CD14-positive monocyte (primary cell): ENCODE measurements at places on chromosomes 7 and 10. TPM values are rescaled to one million over a fixed set of nuclear protein-coding genes. Genes with fewer than 3 reads are reported as not detected.

GRCh38 chr10:62934258-62934657 is 118.1 kb upstream of the EGR2 start:
- no peaks in the 10 kb centered on the region for H3K36me3 ChIP-seq
- DNase-seq: no peak
- no peak overlapping the region for H3K4me3 ChIP-seq
- H3K27ac ChIP-seq: no peak overlapping the region
- H3K4me1 ChIP-seq: no peaks in the 10 kb centered on the region

DNA sequence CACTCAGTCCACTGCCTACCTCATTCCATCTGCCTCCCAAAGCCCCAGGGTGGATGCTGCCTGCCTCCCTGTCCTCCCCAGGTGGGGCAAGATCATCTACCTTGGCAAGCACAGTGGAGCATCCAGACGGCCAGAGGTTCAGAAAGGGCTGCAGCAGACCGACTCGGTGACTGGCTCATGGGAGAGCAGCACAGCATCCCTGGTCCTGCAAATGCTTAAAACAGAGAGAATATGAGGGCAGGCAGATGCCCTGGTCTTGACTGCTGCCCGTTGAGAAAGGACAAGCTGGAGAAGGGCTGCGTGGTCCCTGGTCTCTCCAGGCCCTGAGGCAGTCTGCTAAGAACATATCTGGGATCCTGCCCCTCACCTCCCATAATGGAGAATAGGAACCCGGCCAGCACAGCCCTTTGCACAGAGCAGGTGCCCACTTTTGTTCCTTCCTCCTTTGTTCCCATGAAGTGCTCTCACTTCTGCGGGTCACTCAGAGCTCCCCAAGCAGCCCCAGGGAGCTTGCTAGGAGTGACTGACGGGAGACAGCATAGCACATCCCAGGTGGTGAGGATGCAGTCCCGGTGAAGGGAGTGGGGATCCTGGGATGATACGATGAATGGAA is 1.4 kb downstream of the HPS1 start:
- no peak overlapping the region for H3K27ac ChIP-seq
- H3K4me3 ChIP-seq: peak overlapping the region; percentile 95
- peaks cover 29% of the 10 kb centered on the region for H3K4me1 ChIP-seq
- peaks cover 49% of the 10 kb centered on the region for H3K36me3 ChIP-seq
- no peaks in the 10 kb centered on the region for H3K27me3 ChIP-seq

GRCh38 chr7:84177758-84178412 is 16.7 kb downstream of the SEMA3A start:
- no peaks in the 10 kb centered on the region for H3K4me1 ChIP-seq
- H3K4me3 ChIP-seq: no peak overlapping the region
- H3K27ac ChIP-seq: no peak overlapping the region
- no peaks in the 10 kb centered on the region for H3K36me3 ChIP-seq
- no peak for DNase-seq
- H3K27me3 ChIP-seq: no peaks in the 10 kb centered on the region

DNA sequence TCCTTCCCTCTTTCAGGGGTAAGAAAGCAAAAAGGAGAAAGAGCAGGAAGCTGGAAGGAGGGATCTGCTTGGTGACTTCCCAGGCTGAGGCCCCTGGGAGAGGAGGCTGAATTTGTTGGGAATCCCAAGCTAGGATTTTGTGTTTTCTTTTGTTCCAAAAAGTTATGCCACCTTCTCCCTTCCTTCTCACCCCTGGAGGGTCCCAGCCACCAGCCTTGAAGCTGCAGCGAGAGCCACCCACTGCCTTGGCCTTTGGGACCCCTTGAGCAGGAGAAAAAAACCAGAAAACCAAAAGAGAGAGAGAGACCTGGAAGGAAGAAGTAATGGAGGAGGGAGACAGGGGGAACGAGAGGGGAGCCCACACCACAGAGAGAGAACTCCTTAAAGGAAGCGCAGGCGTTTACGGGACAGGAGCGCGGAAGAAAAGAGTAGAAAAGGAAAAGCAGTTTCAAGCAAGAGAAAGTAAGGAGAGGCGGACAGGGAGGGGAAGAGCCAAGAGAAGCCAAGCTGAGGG is 7.2 kb downstream of the VAX1 start:
- H3K36me3 ChIP-seq: no peaks in the 10 kb centered on the region
- H3K27me3 ChIP-seq: peaks cover 80% of the 10 kb centered on the region
- peaks cover 24% of the 10 kb centered on the region for H3K4me1 ChIP-seq
- no peak for DNase-seq

- H3K27ac ChIP-seq: no peak overlapping the region
- H3K27me3 ChIP-seq: no peaks in the 10 kb centered on the region
- H3K4me1 ChIP-seq: no peaks in the 10 kb centered on the region
These were observed 101.9 kb downstream of the WDR37 start for GRCh38 chr10:1158066-1158465.

DNA sequence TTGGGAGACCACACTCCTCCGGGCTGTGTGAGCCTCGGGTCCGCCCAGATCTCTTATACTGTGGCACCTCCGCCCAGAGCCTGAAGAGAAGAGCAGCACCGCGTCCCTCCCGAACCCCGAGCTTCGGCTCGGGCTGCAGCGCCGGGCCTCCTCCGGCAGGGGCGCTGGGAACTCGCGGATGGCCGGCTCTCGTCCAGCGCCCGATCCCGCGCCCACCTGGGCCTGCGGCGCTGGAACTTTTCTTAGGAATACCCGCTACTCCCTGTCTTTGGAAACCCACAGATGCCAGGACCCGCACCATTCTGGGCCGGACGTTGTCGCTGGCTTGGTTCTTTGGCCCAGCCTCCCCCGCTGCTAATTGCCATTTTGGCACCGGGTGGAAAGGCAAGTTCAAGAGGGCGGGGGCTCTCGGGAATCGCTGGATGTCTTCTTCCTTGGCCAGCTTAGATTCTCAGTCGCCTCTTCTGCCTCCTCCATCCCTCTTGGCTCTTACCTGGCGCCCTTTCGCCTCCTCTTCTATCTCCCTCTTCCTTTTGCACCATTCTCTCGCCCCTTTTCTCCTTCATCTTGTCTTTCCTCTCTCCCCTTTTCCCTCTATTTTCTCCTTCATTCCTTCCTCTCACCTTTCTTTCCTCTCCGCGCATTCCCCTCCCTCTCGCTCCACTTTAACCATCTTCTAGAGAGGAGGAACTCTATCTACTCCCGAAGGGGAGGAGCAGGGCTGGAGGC is 2.1 kb upstream of the SORCS3 start:
- no peaks in the 10 kb centered on the region for H3K4me1 ChIP-seq
- no peaks in the 10 kb centered on the region for H3K36me3 ChIP-seq
- no peak overlapping the region for H3K4me3 ChIP-seq
- peaks cover 56% of the 10 kb centered on the region for H3K27me3 ChIP-seq

DNA sequence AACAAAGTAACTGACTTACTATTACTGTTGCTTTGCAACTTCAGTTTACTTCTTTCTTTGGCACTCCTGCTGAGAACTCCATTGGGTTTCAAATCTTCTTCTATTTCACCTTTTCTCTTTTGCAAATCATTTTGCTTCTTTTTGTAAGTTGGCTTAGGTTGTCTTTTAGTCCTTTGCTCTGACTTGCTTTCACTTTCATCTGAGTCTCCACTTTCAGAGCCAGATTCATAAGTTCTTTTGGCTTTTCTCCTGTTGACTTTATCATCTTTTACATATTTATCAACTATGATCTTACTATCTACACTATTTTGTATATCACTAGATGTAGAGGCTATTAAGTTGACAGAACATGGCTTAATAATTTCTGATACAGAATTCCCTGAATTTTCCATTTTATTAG is 73.4 kb downstream of the NRBF2 start:
- no peaks in the 10 kb centered on the region for H3K27me3 ChIP-seq
- H3K4me1 ChIP-seq: peaks cover 26% of the 10 kb centered on the region

DNA sequence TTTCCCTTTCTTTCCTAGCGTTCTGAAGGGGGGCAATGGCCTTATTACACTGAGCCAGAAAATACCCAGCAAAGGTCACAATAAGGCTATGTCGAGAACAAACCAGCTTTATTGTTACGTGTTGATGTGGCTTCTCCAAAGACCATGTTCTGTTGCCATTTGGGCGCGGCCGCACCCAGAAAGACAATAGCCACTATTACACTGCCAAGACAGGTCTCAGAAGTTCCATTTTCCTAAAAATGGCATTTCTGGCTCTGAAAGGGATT is 77.8 kb downstream of the PROSER2 start:
- H3K4me3 ChIP-seq: no peak overlapping the region
- H3K36me3 ChIP-seq: no peaks in the 10 kb centered on the region
- H3K27ac ChIP-seq: no peak overlapping the region
- H3K27me3 ChIP-seq: no peaks in the 10 kb centered on the region
- no peak for DNase-seq

DNA sequence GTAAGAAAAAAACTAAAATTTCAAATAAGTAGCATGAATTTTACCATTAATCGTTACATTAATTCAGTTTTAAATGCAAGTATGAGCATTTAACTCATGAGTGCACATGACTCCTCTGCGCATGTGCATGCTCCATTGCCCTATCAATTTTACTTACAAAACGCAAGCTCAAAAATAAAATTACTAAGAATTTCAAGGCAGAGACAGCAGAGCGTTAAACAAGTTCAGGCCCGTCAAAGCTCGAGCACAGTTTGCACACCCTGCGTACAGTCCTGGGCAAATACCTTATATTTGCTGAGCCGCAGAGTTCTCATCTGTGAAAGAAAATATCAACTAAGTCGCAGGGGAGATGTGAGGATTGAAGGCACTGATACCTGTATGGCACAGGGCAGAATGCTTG is 373.6 kb downstream of the BBS9 start:
- DNase-seq: no peak
- no peaks in the 10 kb centered on the region for H3K4me1 ChIP-seq
- no peaks in the 10 kb centered on the region for H3K27me3 ChIP-seq
- no peaks in the 10 kb centered on the region for H3K36me3 ChIP-seq

DNA sequence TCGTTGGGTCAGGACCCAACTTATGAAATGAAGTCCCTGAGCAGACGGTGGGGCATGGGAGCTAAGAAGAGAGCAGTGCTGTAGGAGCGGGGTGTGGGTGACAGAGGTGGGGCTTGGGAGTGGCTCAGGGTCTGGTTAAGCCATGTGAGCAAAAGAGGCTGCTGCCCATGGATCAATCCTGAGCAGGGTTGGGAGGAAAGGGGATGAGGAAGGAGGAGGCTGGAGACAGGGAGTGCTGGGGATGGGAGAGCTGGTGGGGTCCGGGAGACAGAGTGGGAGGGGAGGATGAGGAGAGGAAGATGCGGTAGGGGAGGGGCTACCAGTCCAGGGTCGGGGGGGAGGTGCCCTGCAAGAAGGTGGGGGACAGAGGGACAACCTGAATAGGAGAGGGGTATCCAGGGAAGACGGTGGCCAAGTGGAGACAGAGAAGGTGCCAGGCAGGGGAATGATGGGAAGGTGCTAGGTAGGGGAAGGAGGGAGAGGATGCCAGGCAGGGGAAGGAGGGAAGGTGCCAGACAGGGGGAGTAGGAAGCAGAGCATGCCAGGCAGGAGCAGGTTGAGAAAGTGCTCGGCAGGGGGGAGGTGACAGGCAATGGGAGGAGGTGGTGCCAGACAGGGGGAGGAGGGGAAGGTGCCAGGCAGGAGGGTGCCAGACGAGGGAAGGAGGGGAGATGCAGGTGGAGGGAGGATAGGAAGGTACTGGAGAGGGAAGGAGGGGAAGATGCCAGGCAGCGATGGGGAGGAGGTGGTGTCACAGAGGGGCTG is 27.5 kb upstream of the SMARCD3 start:
- no peaks in the 10 kb centered on the region for H3K27me3 ChIP-seq
- peaks cover 62% of the 10 kb centered on the region for H3K4me1 ChIP-seq
- no peak overlapping the region for H3K27ac ChIP-seq
- H3K36me3 ChIP-seq: no peaks in the 10 kb centered on the region
- no peak for DNase-seq

PCLO gene
- polyA plus RNA-seq: not detected

GRCh38 chr7:103389263-103389662 is 41.8 kb downstream of the PSMC2 start:
- H3K27me3 ChIP-seq: no peaks in the 10 kb centered on the region
- H3K27ac ChIP-seq: no peak overlapping the region
- no peaks in the 10 kb centered on the region for H3K36me3 ChIP-seq

IL6 gene
- 0.28 TPM for polyA plus RNA-seq

LOXL4 gene
- polyA plus RNA-seq: 0.05 TPM

DNA sequence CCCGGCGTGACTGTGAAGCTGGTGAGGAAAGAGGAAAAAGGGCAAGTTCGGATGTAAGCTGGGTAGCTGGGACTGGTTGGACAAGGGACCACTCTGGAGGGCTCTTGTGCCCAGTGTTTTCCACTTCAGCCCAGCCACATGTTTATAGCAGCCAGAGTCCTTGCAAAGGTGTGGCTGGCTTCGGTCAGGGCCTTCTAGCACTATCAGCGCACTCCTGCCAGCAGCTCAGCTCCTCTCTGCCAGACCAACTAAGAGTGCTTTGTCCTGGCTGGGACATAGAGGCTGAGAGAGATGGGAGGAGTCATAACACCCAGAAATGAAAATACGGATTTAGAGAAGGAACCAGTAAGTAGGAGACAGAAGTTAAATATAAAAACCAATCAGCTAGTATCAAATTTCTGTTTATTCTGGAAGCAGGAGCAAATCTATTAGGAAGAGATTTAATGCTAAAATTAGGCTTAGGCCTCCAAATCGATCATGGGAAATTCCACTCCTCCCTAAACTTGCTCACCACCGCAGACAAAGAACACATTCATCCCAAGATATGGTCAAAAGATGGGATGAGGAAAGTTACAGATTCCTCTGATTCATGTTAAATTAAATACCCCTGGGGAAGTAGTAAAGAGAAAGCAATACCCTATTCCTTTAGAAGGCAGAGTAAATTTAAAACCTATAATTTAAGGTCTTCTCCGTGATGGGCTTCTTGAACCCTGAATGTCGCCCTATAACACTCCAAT is 135.0 kb downstream of the RALA start:
- H3K4me1 ChIP-seq: no peaks in the 10 kb centered on the region
- H3K36me3 ChIP-seq: no peaks in the 10 kb centered on the region
- no peak for DNase-seq
- no peak overlapping the region for H3K4me3 ChIP-seq
- no peak overlapping the region for H3K27ac ChIP-seq

DNA sequence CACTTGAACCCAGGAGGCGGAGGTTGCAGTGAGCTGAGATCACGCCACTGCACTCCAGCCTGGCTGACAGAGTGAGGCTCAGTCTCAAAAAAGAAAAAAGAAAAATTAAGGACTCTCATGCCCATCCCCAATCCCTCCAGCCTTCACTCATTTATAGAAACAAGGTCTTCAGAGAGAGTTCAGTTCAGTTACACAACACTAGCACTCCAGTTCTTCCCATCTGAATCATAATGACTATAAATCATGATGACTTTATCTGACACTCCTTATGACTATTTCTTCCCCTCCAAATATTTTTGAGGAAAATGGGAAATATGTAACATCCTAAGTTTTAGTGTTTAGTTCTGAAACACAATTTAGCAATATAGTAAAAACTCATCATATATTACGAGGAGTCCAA is 107.4 kb upstream of the LSM8 start:
- H3K4me1 ChIP-seq: no peaks in the 10 kb centered on the region
- no peaks in the 10 kb centered on the region for H3K36me3 ChIP-seq
- DNase-seq: no peak

- H3K36me3 ChIP-seq: peaks cover 40% of the 10 kb centered on the region
- peak; percentile 93 for DNase-seq
- no peak overlapping the region for H3K4me3 ChIP-seq
- H3K27ac ChIP-seq: peak overlapping the region; percentile 70
These were observed 57.0 kb downstream of the SHTN1 start for GRCh38 chr10:116947841-116948529.

NME8 gene
- polyA plus RNA-seq: 2.3 and 8.8 TPM in 2 replicates

- no peak overlapping the region for H3K27ac ChIP-seq
- H3K4me3 ChIP-seq: no peak overlapping the region
- H3K27me3 ChIP-seq: no peaks in the 10 kb centered on the region
- H3K36me3 ChIP-seq: no peaks in the 10 kb centered on the region
These were observed 480.8 kb upstream of the COBL start for GRCh38 chr7:51797371-51797770.
